HFFc6 (cell line): ENCODE measurements at places on chromosomes 4 and X. TPM values are rescaled to one million over a fixed set of nuclear protein-coding genes. Genes with fewer than 3 reads are reported as not detected.

DNA sequence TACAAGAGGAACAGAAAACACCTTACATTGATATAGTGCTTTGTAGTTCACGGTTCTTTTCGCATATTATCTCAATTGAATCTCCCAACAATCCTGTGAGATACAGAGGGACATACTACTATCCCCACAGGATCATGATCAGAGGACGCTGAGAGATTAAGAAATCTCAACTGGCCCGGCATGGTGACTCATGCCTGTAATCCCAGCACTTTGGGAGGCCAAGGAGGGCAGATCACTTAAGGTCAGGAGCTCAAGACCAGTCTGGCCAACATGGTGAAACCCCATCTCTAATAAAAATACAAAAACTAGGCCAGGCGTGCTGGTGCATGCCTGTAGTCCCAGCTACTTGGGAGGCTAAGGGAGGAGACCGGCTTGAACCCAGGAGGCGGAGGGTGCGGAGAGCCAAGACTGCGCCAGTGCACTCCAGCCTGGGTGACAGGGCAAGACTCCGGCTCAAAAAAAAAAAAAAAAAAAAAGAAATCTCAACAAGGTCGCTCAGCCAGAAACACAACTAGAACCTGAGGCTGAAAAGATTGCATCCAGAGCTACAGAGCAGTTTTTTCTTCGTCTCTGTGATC, 7.4 kb downstream of the APOO start:
- H3K36me3 ChIP-seq, result no peaks in the 10 kb centered on the region
- H3K27ac ChIP-seq, result peak overlapping the region; percentile 38
- H3K4me3 ChIP-seq, result no peak overlapping the region
- no peak for DNase-seq
- no peaks in the 10 kb centered on the region for H3K27me3 ChIP-seq

- H3K27me3 ChIP-seq, result peaks cover 8% of the 10 kb centered on the region
- no peak overlapping the region for H3K4me3 ChIP-seq
- no peaks in the 10 kb centered on the region for H3K36me3 ChIP-seq
- no peak for DNase-seq
- H3K27ac ChIP-seq, result no peak overlapping the region
- no peaks in the 10 kb centered on the region for H3K4me1 ChIP-seq
These were observed 47.0 kb upstream of the SLC34A2 start for GRCh38 chr4:25608644-25609043.

DNA sequence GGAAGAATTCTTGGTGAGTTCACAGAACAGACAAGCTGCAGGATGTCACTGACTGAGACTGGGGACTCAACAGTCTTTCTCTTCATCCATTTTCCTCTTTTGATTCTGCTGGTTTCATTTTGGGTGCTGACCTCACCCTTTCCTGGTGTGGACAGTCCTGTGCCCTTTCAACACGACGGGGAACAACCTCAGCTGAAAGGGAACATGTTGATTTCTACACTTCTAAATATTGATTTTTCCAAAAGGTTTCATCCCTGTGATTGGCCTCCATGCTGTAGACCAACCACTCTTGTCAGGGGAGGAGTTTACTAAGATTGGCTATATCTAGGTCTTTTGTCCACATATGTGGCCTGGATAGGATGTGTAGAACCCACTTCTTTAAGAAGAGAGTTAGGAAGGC, 91.8 kb downstream of the SLC4A4 start:
- no peaks in the 10 kb centered on the region for H3K27me3 ChIP-seq
- peaks cover 14% of the 10 kb centered on the region for H3K36me3 ChIP-seq
- no peak overlapping the region for H3K4me3 ChIP-seq
- H3K4me1 ChIP-seq, result peaks cover 25% of the 10 kb centered on the region

DNA sequence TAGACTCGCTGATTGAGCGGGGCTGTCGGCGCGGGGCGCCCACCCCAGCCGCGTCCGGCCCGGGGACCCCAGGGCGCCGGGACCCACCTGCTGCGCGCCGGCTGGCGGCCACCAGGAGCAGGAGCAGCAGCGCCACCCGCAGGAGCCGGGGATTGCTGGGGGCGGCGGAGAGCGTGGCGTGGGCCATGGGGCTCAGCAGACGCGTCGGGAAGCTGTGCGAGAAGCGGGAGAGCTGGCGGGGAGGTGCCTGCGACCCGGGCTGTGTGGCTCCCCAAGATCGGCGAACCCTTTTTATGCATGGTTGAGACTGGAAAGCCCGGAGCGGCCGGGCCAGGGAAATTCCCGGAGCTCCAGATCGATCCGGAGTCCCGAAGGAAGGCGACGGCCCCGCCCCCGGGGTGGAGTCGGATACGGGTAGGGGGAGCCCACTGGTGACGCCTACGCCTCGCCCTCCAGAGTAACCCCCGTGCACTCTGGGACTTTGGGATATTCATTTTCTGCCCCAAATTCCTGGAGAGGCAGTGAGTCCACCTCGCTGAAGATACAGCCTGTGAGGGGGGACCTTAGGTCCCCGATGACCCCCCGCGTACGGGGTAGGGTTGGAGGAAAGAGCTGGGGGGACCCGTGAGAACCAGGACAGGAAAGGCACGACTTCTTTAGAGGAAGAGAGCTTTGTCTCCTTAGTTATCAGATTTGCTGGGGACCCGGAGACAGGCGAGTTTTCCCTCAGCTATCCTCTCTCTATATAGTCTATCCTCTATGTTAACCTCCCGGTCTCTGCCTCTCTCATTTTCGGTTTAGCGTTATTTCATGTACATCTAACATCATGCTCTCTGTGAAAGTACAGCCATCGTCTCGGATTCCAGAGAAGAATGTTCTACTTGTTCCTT, at the start of gene CXCL3:
Gene CXCL3, minus strand, starts transcription at position 265 of the 890 bp plus-strand sequence. Its CDS starts 78 bp downstream, at position 187.
- H3K36me3 ChIP-seq, result no peaks in the 10 kb centered on the region
- no peak for DNase-seq
- H3K27ac ChIP-seq, result peak within 1 kb of the TSS; percentile 79

DNA sequence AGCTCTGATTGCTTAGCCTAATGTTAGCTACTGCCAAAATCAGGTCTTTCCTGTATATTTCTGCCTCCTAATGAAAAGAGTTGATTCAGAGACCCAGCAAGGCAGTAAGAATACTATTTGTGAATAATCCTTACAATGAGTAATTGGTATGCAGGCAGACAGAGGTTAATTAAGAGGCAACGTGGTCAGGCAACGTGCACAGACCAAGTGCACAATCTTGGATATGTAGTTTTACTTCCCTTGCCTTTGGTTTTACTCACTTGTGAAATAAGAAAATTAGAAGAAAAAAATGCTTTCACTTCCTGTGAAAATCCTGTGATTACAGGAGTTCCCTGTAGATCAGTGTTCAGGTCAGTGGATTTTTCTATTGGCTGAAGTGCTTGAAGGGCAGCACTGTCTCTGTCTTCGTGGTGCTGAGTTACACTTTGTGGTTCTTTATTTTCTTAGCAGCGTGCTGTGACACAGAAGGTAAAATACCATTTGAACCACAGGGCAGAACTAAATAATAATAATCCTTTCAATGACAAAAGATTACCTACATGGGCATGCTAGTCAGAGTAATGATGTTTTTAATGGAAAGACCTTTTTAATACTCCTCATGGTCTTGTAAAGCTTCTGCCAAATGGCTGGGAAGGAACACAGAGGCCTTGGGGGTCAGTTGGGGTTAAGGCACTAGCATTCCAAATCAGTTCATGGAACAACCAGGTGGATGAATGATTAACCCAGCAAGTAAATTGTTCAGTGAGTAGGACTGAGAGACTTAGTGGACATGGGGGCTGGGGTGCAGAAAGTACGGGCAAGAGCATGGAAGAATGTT, 430.9 kb downstream of the MAPK10 start:
- peak overlapping the region; percentile 93 for H3K27ac ChIP-seq
- no peaks in the 10 kb centered on the region for H3K36me3 ChIP-seq
- peaks cover 70% of the 10 kb centered on the region for H3K4me1 ChIP-seq
- peak; percentile 84 for DNase-seq
- H3K4me3 ChIP-seq, result peak overlapping the region; percentile 68

DNA sequence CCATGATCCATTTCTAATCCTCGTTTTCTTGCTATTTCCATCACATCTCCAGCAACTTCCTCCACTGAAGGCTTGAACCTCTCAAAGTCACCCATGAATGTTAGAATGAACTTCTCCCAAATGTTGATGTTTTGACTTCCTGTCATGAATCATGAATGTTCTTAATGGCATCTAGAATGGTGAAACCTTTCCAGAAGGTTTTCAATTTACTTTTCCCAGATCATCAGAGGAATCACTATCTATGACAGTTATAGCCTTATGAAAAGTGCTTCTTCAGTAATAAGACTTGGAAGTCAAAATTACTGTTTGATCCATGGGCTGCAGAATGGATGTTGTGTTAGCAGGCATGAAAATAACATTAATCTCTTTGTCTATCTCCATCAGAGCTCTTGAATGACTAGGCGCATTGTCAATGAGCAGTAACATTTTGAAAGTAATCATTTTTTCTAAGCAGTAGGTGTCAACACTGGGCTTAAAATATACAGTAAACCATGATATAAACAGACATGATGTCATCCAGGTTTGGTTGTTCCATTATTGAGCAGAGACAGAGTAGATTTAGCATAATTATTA, 268.2 kb downstream of the KCNIP4 start:
- no peaks in the 10 kb centered on the region for H3K36me3 ChIP-seq
- H3K27ac ChIP-seq, result no peak overlapping the region
- no peaks in the 10 kb centered on the region for H3K27me3 ChIP-seq
- H3K4me1 ChIP-seq, result no peaks in the 10 kb centered on the region
- no peak for DNase-seq

GRCh38 chrX:11480626-11481025, 185.1 kb downstream of the ARHGAP6 start:
- no peaks in the 10 kb centered on the region for H3K4me1 ChIP-seq
- DNase-seq, result no peak
- peaks cover 8% of the 10 kb centered on the region for H3K27me3 ChIP-seq

- no peaks in the 10 kb centered on the region for H3K4me1 ChIP-seq
- peaks cover 13% of the 10 kb centered on the region for H3K27me3 ChIP-seq
- peaks cover under 1% of the 10 kb centered on the region; the same call in 1 of the 2 replicates for H3K36me3 ChIP-seq
- H3K4me3 ChIP-seq, result no peak overlapping the region
- DNase-seq, result no peak
- no peak overlapping the region for H3K27ac ChIP-seq
These were observed 20.8 kb downstream of the FAM184B start for GRCh38 chr4:17760626-17761025.

GRCh38 chrX:86215260-86215659, 67.0 kb downstream of the DACH2 start:
- H3K27ac ChIP-seq, result no peak overlapping the region
- no peak for DNase-seq
- no peaks in the 10 kb centered on the region for H3K36me3 ChIP-seq
- H3K27me3 ChIP-seq, result no peaks in the 10 kb centered on the region
- H3K4me3 ChIP-seq, result no peak overlapping the region
- H3K4me1 ChIP-seq, result no peaks in the 10 kb centered on the region

- no peaks in the 10 kb centered on the region for H3K36me3 ChIP-seq
- H3K4me1 ChIP-seq, result no peaks in the 10 kb centered on the region
- H3K27ac ChIP-seq, result no peak overlapping the region
These were observed 6.3 kb downstream of the TKTL2 start for GRCh38 chr4:163467082-163467770.

DNA sequence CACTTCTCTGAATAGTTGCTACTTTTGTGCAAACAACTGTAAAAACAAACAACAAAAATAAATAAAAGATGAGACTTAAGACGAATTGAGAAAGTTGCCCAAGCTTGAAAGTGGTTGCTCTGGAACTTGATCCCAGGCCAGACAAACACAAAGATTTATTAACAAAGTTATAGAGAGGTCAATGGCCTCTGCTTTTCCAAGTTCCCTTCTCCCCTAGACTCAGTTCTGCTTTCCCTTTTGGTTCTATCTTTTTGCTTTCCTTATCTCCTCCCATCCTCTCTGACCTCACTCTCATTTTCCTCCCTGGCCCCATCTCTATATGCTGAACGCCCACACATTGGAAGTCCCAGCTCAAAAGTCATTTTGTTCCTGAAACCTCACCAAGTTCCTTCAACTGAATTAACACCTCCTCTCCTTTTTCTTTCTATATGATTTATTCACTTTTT, 82.7 kb downstream of the MXRA5 start:
- H3K36me3 ChIP-seq, result no peaks in the 10 kb centered on the region
- H3K27me3 ChIP-seq, result no peaks in the 10 kb centered on the region; the same call in 1 of the 2 replicates
- H3K27ac ChIP-seq, result peak overlapping the region; percentile 93
- DNase-seq, result no peak

DNA sequence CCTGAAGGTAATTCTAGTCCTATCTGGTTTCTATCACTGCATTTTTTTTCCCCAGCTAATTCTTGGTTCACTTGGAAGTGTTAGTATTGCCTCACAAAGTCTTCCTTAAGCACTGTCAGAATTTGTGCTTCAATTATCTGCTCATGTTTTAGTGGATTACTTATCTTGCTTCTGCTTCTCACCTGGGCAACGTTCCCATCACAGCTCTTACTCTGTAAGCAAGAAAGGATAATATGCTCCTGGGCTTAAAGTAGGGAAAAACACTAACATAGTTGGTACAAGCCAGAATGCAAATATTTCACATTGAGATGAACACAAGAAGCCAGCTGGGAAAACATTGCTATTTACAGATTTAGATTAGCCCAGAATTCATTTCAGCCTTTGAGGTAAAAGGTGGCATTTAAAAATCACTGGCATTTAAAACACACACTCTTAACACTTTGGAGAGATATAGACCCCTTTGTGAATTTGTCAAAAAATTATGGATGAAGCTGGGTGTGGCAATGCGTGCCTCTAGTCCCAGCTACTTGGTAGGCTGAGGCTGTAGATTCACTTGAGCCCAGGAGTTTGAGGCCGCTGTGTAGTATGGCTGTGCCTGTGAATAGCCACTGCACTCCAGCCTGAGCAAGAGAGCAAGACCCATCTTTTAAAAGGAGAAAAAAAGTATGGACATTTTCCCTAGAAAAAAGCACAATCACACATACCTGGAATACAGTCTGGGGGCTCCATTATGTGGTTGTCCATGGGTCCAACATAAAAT, 6.6 kb upstream of the PTPN13 start:
- H3K27me3 ChIP-seq, result no peaks in the 10 kb centered on the region
- no peaks in the 10 kb centered on the region for H3K36me3 ChIP-seq
- H3K4me1 ChIP-seq, result peaks cover 25% of the 10 kb centered on the region
- H3K4me3 ChIP-seq, result no peak overlapping the region

- peaks cover 10% of the 10 kb centered on the region for H3K27me3 ChIP-seq
- no peaks in the 10 kb centered on the region for H3K4me1 ChIP-seq
- no peaks in the 10 kb centered on the region for H3K36me3 ChIP-seq
These were observed 7.7 kb downstream of the SYN1 start for GRCh38 chrX:47611926-47612325.

PYURF gene
- total RNA-seq, result 72.2 to 78.6 TPM (median 73.2 TPM) in 3 replicates

CYBB gene
- total RNA-seq, result not detected in 3 replicates

PABPC1L2B gene
- not detected in 3 replicates for total RNA-seq

EVC2 gene
- total RNA-seq, result 3.1 to 3.9 TPM (median 3.4 TPM) in 3 replicates

FAM193A gene
- 20.8 and 21.9 TPM in 2 replicates for total RNA-seq

VCX3B gene
- total RNA-seq, result not detected in 3 replicates

POLA1 gene
- 6.5 to 12.5 TPM (median 10.8 TPM) in 3 replicates for total RNA-seq

GABRE gene
- total RNA-seq, result 0.50 to 1.5 TPM (median 1.1 TPM) in 3 replicates
